ENCODE measurements at places on chromosomes 3 and 15. TPM values are rescaled to one million over a fixed set of nuclear protein-coding genes. Genes with fewer than 3 reads are reported as not detected.

CILP gene
- total RNA-seq = not detected

REC114 gene
- total RNA-seq = not detected

MESP1 gene
- under 0.01 TPM for total RNA-seq

GRCh38 chr3:82031596-82031995, 270.2 kb upstream of the GBE1 start:
- no peak overlapping the region for H3K27ac ChIP-seq
- H3K27me3 ChIP-seq = no peaks in the 10 kb centered on the region

GRCh38 chr3:193732391-193732790, 139.4 kb downstream of the OPA1 start:
- no peak overlapping the region for H3K27ac ChIP-seq
- H3K4me3 ChIP-seq = no peak overlapping the region
- H3K4me1 ChIP-seq = peaks cover 3% of the 10 kb centered on the region
- DNase-seq = peak; percentile 91
- no peaks in the 10 kb centered on the region for H3K36me3 ChIP-seq
- H3K27me3 ChIP-seq = peaks cover 11% of the 10 kb centered on the region

GRCh38 chr15:90482124-90483011, 47.4 kb upstream of the CRTC3 start:
- peak; percentile 66 for DNase-seq
- H3K4me3 ChIP-seq = no peak overlapping the region
- no peak overlapping the region for H3K27ac ChIP-seq
- no peaks in the 10 kb centered on the region for H3K27me3 ChIP-seq
